ENCODE measurements at places on chromosomes 13 and 19. TPM values are rescaled to one million over a fixed set of nuclear protein-coding genes. Genes with fewer than 3 reads are reported as not detected.

DNA sequence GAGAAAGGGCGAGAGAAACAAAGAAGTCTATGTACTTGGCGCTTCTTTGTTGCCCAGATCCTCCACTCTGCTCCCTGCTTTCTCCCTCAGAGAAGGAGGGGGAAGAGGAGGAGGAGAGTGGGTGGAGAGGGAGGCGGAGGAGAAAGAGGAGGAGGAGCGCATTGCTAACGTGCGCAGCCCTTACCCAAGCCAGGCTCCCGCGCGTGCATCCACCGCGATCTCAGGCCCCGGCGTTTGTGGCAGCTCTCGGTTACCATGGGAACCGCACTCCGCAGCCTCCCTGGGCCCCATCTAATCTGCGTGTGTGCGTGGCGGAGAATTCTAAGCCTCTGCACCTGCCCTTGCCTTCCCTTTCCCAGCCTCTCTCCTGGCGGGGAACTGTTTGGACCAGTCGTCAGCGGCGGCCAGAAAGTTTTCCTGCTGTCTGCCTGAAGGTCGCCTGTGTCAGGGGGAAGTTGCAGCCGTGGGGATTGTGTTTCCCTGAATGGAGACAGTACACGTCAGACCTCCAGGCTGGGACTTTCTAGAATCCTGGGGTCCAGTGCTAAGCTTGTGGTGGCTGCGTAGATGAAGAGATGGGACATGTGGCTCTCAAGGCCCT lies at the start of gene ERICH6B:
TSS of gene ERICH6B (minus strand) at position 239 of the 601 bp plus-strand sequence. CDS start 18,734 bp downstream, outside the sequence.
- DNase-seq, result no peak

DNA sequence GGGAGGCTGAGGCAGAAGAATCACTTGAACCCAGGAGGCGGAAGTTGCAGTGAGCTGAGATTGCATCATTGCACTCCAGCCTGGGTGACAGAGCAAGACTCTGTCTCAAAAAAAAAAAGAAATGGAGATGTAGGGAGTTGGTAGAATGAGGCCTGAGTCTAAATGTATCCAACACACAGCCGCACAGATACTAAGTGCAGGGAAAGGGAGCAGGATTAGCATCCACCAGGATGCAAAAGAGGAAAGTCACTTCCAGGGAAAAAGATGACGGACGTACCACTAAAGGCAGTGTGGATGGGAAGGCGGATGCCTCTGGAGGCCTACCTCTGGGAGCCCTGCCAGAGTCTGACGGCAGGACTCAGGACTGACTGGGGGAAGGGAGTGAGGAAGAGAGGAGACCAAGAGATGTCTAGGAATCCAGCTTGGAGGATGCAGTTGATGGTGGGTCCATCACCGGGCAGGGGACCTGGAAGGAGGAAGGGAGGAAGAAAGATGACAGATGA lies 6.8 kb downstream of the FAM98C start:
- no peak for DNase-seq

DNA sequence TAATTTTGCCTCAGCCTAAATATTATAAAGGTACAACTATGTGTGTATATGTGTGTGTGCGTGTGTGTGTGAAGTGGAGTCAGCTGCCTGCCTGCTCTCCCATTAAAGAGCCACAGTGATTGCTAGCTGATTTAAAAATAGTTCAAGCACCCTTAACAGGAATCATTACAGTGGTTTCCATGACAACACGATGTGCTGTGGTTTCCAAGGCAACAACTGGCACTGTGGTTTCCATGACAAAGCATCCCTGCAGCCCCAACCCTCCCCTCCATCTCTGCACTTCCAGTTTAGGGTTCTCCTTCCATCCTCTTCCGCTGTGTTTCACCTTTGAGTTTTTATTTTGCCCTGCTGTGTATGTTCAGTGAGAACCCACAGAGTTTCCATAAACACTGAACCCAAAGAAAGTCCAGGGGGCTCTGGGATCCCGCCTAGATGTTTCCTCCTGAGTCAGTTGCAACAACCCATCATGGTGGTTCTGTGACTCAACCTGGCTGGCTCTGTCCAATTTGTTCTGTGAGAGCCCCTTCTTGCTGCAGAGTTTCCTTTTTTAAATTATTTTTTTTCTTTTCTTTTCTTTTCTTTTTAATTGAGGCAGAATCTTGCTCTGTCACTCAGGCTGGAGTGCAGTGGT lies 7.1 kb upstream of the PNMA8A start:
- no peak for DNase-seq

DNA sequence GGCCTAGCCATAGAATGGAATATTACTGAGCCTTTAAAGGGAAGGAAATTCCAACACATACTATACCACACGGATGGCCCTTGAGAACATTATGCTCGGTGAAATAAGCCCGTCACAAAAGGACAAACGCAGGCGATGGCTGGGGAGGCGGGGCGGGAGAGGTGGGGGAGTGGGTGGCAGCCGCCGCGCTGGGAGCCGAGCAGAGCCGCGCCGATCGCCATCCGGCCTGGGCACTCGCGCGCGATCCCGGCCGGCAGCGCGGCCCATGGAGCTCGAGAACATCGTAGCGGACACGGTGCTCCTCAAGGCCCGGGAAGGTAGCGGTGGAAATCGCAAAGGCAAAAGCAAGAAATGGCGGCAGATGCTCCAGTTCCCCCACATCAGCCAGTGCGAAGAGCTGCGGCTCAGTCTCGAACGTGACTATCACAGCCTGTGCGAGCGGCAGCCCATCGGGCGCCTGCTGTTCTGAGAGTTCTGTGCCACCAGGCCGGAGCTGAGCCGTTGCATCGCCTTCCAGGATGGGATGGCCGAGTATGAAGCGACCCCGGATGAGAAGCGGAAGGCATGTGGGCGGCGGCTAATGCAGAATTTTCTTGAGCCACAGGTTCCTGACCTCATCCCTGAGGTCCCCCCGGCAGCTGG lies 140.1 kb downstream of the ZDHHC20 start:
- no peak for DNase-seq

- no peak for DNase-seq
Measured at GRCh38 chr19:43660971-43661360, 9.0 kb downstream of the PLAUR start.

GRCh38 chr13:87677043-87677495 lies 5.9 kb downstream of the SLITRK5 start:
- peak; percentile 41 for DNase-seq

GRCh38 chr13:21065686-21066085 lies 4.3 kb upstream of the LATS2 start:
- no peak for DNase-seq

- no peak for DNase-seq
Measured at GRCh38 chr13:98458431-98458830, 118.5 kb downstream of the STK24 start.

- DNase-seq, result no peak
Measured at GRCh38 chr19:46017095-46017429, 5.8 kb downstream of the PGLYRP1 start.

- no peak for DNase-seq
Measured at GRCh38 chr19:13637664-13638063, 126.7 kb upstream of the MRI1 start.

DNA sequence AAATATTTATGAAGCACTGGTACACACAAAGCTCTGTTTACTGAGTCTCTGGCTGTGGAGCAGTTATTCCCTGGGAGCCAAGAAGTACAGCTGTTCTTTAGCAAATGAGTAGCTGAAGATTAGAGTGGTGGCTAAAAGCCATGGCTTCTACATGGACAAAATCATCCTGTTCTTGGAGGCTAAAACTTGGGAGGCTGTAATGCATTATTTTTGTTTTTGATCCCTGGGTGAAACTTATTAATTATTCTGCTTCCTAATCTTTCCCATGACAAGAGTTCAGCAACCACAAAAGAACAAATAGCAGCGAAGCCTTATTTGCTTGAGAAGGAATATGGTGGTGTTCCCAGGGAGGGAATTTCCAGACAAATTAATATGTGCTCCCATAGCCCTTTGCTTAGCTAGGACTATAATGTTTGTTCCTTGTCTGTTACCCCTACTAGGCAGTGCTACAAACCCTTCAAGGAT lies 109.5 kb downstream of the DCT start:
- DNase-seq, result no peak

DNA sequence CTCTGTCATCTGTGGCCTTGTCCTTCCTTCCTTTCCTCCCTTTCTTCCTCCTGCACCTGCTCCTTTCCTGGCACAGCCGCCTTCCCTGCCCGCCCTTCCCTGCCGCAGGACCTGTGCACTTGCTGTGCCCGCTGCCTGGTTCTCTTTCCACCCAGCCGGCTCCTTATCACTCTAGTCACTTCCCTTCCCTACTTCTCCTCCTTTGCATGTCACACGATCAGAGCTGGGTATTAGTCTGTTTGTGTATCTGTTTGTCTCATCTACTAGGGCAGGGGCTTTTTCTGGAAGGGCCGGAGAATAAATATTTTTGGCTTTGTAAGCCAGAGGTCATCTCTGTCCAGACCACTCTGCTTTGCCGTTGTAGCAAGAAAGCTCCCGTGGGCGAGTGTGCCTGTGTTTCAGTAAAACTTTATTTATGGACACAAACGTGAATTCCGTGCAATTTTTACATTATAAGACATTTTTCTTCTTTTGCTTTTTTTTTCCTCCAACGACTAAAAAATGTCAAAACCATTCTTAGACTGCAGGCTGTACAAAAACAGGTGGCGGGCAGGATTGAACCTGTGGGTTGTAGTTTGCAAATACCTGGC lies 6.1 kb downstream of the KDM4B start:
- DNase-seq, result no peak

GRCh38 chr13:79812070-79812850 lies 331.3 kb downstream of the NDFIP2 start:
- no peak for DNase-seq

- no peak for DNase-seq
Measured at GRCh38 chr13:93233997-93234416, 7.4 kb downstream of the GPC6 start.

DNA sequence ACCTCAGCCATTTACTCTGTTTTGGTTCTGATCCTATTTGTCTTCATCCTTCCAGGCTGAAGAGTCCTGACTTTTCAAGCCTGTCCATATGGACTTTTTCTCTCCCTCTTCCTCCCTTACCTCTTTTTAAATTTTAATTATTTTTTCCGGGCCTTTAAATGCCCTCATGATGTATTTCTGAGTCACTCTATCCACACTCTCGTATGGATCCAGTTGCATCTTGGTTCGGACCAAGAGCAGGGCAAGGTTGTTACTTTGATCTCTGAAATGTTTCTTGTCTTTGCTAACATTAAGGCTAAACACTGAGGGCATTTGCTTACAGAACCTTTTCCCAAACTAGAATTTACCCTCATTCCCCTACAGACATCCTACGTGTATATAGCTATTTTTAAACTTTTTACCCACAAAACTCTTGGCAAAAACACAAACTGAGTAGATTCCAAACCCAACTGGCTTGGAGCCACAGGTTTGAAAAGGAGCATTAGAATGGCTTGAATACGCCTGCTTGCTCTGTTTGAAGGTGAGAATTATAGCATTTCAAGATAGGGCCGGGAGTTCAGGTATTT lies 47.4 kb upstream of the SERPINE3 start:
- no peak for DNase-seq

DNA sequence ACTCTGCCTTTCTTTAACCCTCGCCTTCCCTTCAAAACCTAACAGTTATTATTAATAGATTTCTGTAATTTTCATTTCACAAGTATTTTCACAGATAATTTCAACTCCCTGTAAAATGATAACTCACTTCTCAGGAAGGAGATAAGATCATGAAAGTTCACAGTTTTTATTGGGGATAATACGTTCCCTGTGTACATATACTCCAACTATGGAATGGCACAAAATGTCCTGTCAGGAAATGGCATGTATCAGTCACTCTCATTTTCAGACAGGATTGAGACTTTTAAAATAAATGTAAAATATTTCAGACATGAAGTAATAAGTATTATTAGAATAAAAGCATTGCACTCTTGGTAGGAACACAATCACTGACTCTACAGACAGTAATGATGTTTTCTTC lies 932 bp upstream of the TRAPPC2B start:
- DNase-seq, result no peak

- DNase-seq, result no peak
Measured at GRCh38 chr19:7969555-7969939, 26.1 kb upstream of the TIMM44 start.

DNA sequence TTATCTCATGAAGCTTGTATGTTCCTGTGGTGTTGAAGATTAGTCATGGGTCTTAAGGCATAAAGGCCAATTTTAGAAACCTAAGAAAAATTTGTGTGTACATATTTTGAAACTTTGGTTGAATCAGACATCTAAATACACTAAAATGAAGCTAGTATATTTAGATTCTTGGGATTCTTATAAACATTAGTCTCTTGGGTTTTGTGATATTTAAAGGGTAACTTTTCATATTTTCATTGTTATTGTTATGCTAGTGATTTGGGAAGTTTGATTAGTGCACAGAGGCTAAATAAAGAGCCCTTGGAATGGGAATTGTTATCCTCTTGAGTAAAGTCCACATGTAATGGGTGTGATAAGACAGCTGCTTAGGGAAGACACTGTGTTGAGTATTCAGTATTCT lies 24.5 kb downstream of the UBA2 start:
- DNase-seq, result no peak

- no peak for DNase-seq
Measured at GRCh38 chr13:51562011-51562671, 22.1 kb upstream of the WDFY2 start.

- no peak for DNase-seq
Measured at GRCh38 chr13:109026266-109026665, 396.9 kb downstream of the MYO16 start.

GRCh38 chr19:19191768-19192077 lies 229 bp downstream of the BORCS8 start:
- no peak for DNase-seq

- DNase-seq, result no peak
Measured at GRCh38 chr13:58085274-58085673, 453.7 kb downstream of the PCDH17 start.

- DNase-seq, result no peak
Measured at GRCh38 chr13:47250146-47250545, 353.3 kb upstream of the HTR2A start.

GRCh38 chr13:22926748-22927400 lies 253.9 kb upstream of the SGCG start:
- DNase-seq, result no peak

GRCh38 chr19:46431824-46432223 lies 3.1 kb upstream of the PNMA8C start:
- DNase-seq, result no peak

The UHRF1 gene
- 4.2 TPM for total RNA-seq

The DMKN gene
- total RNA-seq, result 8.2 TPM

The ZNF433 gene
- total RNA-seq, result 1.8 TPM

The KLK12 gene
- total RNA-seq, result not detected

The HIPK4 gene
- total RNA-seq, result not detected

The ZNF549 gene
- 3.7 TPM for total RNA-seq

The TMEM272 gene
- total RNA-seq, result 0.35 TPM

The FAM174C gene
- total RNA-seq, result 34.2 TPM

The ZNF583 gene
- 2.1 TPM for total RNA-seq

The B3GNT3 gene
- 77.6 TPM for total RNA-seq

The KLK14 gene
- total RNA-seq, result not detected

The COMP gene
- 0.12 TPM for total RNA-seq

All from mucosa of descending colon (tissue), 3 donors.